Stimulated activated naive CD8-positive, alpha-beta T cell treated with anti-CD3 and anti-CD28 coated beads, Interleukin-15, Interleukin-2, amounts not matched to agents 100 U/mL and 50 U/mL, for 24 hours (primary cell): ENCODE measurements at places on chromosomes 12 and 14.

DNA sequence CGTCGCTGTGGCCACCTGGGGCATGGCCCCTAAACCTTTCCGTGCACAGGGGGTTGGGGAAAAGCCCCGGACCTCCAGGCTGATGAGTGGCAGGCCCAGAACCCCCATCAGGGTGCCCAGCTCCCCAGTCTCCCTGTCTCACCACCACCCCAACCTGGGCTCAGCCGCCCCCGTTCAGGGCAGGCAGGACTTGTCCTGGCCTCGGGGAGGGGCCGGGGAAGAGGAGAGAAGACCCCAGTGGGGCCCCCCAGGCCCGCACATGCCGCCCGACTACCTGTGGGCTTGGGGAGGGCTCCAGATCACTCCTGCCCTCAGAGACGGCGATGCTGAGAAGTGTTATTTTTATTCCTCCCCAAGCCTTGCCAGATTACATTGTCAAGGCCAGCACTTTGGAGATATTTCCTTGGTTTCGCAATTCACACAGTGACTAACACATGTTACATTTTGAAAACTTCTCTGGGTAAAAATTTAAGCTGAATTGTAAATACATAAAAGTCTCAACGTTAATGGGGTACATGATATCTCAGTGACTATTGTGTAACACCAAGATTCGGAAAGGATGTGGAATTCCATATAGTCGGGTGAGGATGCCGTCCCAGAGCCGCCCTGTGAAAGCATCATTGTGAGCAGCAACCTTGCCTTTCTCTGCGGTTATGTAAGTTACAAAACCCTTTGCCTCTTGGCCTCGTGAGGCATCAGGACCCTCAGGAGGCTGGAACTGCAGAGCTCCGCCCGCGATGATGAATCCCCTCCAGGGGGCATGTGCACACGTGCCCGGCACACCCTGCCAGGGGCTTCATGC lies 85.6 kb upstream of the DIO3 start:
- DNase-seq = no peak

DNA sequence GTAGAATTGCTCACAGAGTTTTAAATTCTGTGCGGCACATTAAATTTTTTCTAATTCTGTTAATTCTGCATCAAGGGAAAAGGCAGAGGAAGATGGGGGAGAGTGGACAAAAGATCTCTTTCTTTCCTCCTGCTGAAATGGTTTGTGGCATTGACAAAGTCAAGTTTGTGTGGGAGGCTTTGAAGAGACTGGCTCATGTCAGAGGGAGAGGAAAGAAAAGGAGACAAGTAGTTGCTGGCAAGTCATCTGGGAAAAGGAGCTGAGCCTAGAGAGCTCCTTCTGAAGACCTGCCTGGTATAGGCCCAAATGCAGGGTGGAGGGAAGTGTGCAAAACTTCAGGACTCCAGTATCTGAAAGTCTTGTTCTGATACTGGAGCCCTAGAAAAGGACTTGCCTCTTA lies 36.3 kb downstream of the TTLL5 start:
- DNase-seq = no peak

- DNase-seq = no peak
Measured at GRCh38 chr12:83408851-83409250, 722.1 kb downstream of the TMTC2 start.

DNA sequence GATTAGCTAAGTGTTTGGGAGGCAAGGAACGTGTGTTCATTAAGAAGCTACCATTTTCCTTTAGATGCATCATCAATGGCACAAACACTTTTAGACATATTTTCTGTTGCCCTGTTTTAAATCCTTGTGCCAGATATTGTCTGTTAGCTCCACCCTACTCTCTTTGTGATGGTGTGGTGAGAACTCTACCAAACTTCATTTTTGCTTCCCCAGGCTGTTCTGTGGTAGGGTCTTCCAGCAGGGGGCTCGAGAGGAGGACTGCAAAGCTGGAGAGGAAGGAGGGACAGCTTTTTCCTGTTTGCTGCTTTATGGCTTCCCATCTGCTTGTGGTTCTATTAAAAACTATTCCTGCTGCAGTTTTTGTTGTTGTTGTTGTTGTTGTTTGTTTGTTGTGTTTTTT lies 23.8 kb upstream of the STRAP start:
- no peak for DNase-seq
